Stimulated activated CD8-positive, alpha-beta memory T cell treated with anti-CD3 and anti-CD28 coated beads, Interleukin-12 subunit alpha, Interleukin-12 subunit beta, amount 100 ng/mL, for 1 hour (primary cell): ENCODE measurements at places on chromosomes 1 and 21.

- DNase-seq, result peak; percentile 59
These were observed at the start of gene CIART for GRCh38 chr1:150281758-150282557. CIART (plus strand) TSS chr1:150282554; CDS start chr1:150283268, 714 bp downstream.

- no peak for DNase-seq
These were observed 156.9 kb upstream of the NBPF11 start for GRCh38 chr1:148308832-148309458.

DNA sequence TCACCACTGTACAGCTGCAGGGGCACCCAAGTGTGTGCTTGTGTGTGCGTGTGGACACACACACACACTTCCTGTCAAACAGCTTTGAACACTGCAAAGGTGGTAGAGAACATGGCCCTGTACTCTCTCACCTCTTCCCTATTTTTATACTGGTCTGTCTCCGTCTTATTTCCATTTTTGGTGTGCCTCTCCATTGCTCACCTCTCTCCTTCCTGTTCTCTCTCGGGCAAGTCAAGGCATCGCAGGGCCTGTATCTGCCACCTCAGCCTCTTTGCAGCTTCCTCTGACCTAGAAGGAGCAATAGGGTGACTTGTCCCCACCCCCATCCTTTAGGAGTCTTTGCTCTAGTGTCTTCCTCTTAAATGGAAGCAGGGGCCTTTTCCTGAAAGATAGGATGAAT, 2.2 kb downstream of the SMCP start:
- DNase-seq, result no peak

GRCh38 chr1:93865253-93865652, 13.8 kb downstream of the DNTTIP2 start:
- DNase-seq, result no peak

GRCh38 chr1:31793586-31794285, 22.1 kb downstream of the SPOCD1 start:
- DNase-seq, result no peak

DNA sequence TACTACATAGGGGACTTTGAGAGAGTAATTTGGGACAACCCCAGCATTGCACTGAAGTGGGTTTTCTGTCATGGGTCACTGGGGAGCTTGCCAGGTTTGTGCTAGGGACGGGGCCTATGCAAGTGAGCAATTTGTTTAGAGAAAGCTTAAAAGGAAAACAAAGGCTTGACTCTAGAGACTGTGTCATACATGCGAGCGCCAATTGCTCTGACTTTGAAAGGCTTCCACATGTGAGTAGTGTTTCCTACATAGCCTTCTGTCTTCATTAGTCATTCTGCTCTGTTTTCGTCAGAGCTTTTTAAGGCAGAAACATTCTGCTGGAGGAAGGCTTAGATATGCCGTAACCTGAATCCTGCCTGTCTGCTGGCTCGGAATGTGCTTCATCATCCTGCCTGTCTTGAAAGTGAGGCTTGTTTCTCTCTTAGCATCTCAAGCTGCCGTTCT, 28.4 kb downstream of the TRIM45 start:
- no peak for DNase-seq

- DNase-seq, result no peak
These were observed 3.5 kb downstream of the ARPC5 start for GRCh38 chr1:183632114-183632513.

DNA sequence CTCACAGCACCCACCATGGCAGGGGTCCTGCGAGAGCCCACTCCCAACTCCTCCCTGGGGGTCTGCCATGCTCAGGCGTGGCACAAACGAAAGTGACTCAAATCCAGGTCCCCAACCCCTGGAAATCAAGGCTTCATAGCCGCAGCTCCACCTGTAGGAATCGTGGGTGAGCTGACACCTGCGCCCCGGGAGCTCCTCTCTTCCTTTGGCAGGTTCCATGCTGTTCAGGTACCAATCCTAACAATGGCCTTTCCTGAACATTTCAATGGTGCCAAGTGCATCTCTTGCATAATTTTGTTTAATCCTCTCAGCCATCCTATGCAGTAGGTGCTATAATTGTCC, 28.9 kb upstream of the NPPB start:
- no peak for DNase-seq

DNA sequence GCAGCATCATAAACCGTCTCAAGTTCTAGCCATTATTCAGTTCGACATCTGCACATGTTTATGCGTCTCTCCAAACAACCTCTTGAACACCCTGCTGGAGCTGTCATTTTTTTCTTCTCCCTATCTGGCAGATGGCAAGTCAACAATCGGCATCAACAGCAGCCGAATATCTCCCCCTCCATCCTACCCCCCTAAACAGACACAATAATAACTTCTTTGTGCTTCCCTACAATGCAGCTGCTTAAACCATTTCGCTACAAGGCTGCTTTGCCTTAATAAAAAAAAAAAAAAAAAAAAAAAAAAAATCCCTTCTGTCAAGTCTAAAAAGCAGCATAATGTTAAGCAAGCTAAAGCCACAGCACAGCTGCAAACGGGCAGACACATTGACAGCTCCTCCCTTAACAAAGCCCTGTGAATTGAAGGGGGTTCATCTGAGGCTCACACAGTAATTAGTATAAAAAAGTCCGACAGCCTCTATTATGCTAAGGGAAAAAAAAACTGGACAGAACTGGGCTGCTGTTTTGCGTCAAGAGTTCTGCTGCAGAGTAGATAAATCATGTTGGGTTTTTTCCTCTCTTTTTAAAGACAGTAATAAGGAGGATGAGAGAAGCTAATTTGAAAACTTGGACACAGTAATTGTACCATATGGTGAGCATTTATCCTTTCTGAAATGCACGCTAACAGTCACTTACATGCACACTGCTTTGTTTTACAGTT, 136.4 kb downstream of the AKT3 start:
- DNase-seq, result no peak
